ENCODE measurements at places on chromosomes 11 and 22. TPM values are rescaled to one million over a fixed set of nuclear protein-coding genes. Genes with fewer than 3 reads are reported as not detected.

DNA sequence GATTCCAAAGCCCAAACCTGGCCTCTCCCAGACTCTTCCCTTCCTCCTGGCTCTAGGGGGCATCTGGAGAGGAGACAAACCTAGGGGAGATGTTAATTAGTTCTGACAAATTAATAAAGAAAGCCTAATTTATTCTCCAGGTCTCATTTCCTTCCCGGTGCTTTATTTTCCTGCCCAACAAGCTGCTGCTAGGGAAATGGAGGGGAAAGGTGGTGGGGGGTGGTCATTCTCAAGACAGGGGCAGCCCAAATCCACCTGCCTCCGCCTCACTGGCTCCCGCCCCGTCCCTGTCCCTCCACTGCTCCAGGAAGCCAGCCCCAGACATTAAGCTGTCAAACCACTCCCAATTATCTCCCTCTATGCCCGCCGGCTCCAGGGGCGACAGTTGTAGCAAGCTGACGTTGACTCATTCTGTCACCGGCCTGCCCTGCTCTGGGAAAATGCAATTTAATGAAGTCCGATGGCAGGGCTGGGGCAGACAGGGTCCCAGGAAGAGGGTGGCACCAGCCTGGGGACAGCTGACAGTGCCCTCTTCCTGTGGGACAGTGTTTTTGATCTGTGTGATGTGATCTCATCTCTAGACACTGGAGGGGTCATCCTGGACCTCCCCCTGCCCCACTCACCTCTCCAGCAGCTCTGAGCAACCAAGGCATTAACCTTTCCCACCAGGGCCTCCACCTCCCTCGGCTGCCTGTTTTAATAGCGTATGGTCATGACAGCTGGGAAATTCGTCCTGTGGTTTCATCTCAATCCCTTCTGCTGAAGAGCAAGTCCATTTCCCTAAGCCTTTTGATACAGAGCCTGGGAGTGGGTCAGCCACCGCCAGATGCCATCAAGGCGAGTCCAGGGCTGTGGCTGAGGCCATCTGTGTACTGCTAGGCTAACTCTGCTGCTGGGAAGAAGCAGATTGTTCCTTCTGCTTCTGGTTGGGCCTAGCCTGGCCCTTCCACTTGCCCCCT is 27.1 kb downstream of the NECTIN1 start:
- no peaks in the 10 kb centered on the region for H3K27me3 ChIP-seq
- H3K36me3 ChIP-seq, result peaks cover 2% of the 10 kb centered on the region
- H3K4me1 ChIP-seq, result peaks cover 48% of the 10 kb centered on the region
- H3K4me3 ChIP-seq, result no peak overlapping the region
- DNase-seq, result no peak

GRCh38 chr11:134517115-134517514 is 105.1 kb upstream of the B3GAT1 start:
- no peaks in the 10 kb centered on the region for H3K36me3 ChIP-seq
- peaks cover 18% of the 10 kb centered on the region for H3K4me1 ChIP-seq
- no peak for DNase-seq
- H3K27ac ChIP-seq, result no peak overlapping the region

DNA sequence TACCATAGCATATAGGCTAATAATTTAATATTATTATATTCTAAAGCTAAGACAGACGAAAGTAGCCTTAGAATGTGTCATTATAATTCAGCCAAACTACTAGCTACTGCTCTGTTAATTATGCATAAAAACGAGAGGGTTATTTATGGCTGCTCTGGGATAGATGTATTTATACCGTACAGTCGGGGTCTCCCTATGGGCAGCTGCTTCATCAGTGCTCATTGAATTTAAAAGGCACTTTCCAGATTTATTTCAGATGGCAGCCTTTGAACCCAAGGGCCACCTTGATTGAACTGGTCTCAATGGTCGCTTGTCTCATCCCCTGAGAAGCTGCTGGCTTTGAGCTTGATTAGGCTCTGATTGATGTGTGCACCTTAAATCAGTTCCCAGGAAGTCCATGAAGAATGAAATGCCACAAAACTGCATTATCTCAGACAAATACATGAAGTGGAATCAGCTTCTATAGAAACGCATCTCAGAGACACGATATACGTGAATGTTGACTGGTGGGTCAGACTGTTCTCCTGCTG is 377.6 kb downstream of the LRRC4C start:
- no peak overlapping the region for H3K27ac ChIP-seq
- no peak overlapping the region for H3K4me3 ChIP-seq
- no peaks in the 10 kb centered on the region for H3K27me3 ChIP-seq
- H3K36me3 ChIP-seq, result no peaks in the 10 kb centered on the region
- H3K4me1 ChIP-seq, result no peaks in the 10 kb centered on the region

TIRAP gene
- 4.3 TPM for total RNA-seq

DNA sequence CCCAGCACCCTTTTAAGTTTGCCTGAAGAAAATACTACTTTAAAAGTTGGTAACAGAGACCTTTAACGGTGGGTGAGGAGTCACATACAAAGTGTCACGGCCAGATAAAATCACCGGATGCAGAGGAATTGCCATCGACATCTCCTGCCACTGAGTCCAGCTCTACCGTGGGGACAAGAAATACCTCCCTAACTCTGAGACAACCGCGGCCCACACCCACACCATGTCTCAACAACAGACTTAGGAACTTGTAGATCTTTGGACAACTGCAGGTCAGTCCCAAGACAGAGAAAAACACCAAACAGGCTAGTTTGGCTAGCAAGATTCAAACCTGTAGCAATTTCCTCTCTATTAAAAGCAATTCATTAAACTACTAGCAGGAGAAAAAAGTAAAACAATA is 669 bp downstream of the ETS1 start:
- H3K4me3 ChIP-seq, result peak overlapping the region; percentile 18
- DNase-seq, result no peak
- peaks cover 6% of the 10 kb centered on the region for H3K4me1 ChIP-seq
- H3K27ac ChIP-seq, result peak overlapping the region; percentile 52
- no peaks in the 10 kb centered on the region for H3K36me3 ChIP-seq
- H3K27me3 ChIP-seq, result peaks cover 27% of the 10 kb centered on the region

TNNI2 gene
- 3,726 TPM for total RNA-seq

GLYATL2 gene
- 0.89 TPM for total RNA-seq

GRCh38 chr11:117875382-117876058 is 938 bp downstream of the FXYD6 start:
- DNase-seq, result peak; percentile 49
- peaks cover 70% of the 10 kb centered on the region for H3K4me1 ChIP-seq
- peaks cover 14% of the 10 kb centered on the region for H3K27me3 ChIP-seq
- H3K4me3 ChIP-seq, result peak overlapping the region; percentile 79
- H3K27ac ChIP-seq, result peak overlapping the region; percentile 90
- no peaks in the 10 kb centered on the region for H3K36me3 ChIP-seq

GRCh38 chr11:47967577-47968525 is 12.5 kb upstream of the PTPRJ start:
- DNase-seq, result no peak
- H3K27ac ChIP-seq, result no peak overlapping the region
- H3K27me3 ChIP-seq, result no peaks in the 10 kb centered on the region
- no peaks in the 10 kb centered on the region for H3K36me3 ChIP-seq
- H3K4me3 ChIP-seq, result no peak overlapping the region

DNA sequence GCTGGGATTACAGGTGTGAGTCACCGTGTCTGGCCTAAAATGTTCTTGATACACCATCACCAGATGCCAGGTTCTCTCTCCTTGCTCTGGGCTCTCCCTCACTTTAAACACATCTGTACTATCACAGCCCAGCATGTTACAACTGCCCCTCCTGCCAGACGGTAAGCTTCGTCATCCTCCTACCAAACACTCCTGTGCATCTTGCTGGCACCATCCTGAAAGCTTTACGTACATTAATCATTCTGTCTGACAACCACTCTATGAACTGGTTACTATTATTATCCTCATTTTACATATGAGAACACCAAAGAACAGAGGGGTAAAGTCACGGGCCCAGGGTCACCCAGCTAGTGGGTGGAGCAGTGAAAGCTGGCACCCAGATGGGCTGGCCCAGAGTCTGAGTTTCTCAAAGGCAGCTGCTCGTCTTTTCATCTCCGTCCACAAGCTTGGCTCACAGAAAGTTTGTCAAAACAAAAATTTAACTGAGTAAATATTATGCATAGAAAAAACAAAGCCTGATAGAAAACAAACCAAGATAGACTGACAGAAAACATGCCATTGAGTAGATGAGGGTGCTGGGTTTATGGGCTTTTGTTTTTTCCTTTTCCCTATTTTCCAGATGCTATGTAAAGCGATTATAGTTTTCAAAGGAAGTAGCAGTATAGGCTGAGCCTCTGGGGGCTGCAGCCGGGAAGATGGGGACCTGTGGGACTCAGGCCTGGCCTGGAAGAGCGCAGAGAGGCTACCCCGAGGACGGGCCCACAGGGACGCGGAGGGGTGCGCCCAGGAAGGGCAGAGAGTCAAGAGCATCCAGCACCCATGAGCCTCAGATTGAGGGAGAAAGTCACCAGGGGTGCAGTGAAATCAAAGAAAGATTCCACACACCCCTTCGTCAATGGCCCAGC is 9.5 kb downstream of the PLA2G6 start:
- peak overlapping the region; percentile 84 for H3K27ac ChIP-seq
- peaks cover 50% of the 10 kb centered on the region for H3K4me1 ChIP-seq
- no peaks in the 10 kb centered on the region for H3K27me3 ChIP-seq
- H3K36me3 ChIP-seq, result peaks cover 7% of the 10 kb centered on the region

All from muscle of leg (tissue), 16 donors.